ENCODE measurements at places on chromosomes 3 and 15. TPM values are rescaled to one million over a fixed set of nuclear protein-coding genes. Genes with fewer than 3 reads are reported as not detected.

RLBP1 gene
- total RNA-seq, result not detected

TMCC1 gene
- total RNA-seq, result 20.1 TPM

KLHL40 gene
- total RNA-seq, result not detected

MST1R gene
- 6.0 TPM for total RNA-seq

NPAP1 gene
- total RNA-seq, result not detected

PLA2G4E gene
- total RNA-seq, result not detected

CLDN1 gene
- total RNA-seq, result 28.6 TPM

SLC6A6 gene
- 82.2 TPM for total RNA-seq

LSAMP gene
- total RNA-seq, result 0.04 TPM

IL17RD gene
- total RNA-seq, result 1.8 TPM

GPR176 gene
- 9.4 TPM for total RNA-seq

GPR149 gene
- total RNA-seq, result not detected

CRTC3 gene
- 25.7 TPM for total RNA-seq

AGTR1 gene
- 0.54 TPM for total RNA-seq

LRTM1 gene
- total RNA-seq, result not detected

HCN4 gene
- total RNA-seq, result 0.15 TPM
